CD4-positive, alpha-beta T cell treated with Interleukin-10 for 1 hour (primary cell): ENCODE measurements at places on chromosomes 13 and 19.

DNA sequence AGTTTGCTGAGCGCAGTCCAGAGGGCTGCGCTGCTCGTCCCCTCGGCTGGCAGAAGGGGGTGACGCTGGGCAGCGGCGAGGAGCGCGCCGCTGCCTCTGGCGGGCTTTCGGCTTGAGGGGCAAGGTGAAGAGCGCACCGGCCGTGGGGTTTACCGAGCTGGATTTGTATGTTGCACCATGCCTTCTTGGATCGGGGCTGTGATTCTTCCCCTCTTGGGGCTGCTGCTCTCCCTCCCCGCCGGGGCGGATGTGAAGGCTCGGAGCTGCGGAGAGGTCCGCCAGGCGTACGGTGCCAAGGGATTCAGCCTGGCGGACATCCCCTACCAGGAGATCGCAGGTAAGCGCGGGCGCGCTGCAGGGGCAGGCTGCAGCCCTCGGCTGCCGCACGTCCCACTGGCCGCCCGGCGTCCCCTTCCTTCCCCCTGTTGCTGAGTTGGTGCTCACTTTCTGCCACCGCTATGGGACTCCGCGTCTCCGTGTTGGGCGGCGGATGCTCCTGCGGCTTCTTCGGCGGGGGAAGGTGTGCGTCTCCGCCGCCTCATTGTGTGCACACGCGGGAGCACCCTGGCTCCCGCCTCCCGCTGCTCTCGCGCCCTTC, 772 bp downstream of the GPC6 start:
- DNase-seq = no peak

- no peak for DNase-seq
Observed at GRCh38 chr19:32231691-32232090, 113.7 kb upstream of the ZNF507 start.

DNA sequence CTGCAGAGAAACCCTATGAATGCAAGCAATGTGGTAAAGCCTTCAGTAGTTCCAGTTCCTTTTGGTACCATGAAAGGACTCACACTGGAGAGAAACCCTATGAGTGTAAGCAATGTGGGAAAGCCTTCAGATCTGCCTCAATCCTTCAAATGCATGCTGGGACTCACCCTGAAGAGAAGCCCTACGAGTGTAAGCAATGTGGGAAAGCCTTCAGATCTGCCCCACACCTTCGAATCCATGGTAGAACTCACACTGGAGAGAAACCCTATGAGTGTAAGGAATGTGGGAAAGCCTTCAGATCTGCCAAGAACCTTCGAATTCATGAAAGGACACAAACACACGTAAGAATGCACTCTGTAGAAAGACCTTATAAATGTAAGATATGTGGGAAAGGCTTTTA, 14.7 kb downstream of the ZNF763 start:
- DNase-seq = no peak

- DNase-seq = no peak
Observed at GRCh38 chr19:7830272-7830771, 304 bp downstream of the EVI5L start.

DNA sequence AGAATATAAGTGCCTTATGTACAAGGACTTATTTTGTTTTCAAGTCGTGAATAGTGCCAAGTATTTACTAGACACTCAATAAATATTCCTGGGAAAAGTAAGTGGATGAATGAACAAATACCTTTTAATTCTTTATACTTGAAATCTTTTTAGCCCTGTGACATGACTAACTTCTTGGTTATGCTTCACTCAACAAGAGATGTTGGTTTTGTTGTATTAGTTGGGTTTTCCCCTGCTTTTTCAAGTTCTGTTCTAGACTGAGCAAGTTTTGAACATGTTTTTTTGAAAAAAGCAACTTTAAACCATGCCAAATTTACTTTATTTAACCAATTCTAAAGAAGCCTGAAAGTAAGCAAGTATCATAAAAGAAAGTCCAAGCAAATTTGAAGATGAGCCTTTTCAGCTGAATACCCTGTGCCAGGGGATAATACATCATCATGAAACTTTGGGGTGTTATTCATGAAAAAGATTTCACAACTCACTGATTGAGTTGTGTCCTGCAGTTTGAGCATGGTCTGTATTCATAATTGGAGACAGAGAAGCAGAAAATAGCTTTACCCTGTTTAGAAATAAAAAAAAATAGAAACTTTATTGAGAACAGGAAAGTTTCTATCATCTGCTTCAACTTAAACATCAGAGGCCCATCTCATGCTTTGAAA, 11.1 kb downstream of the LMO7 start:
- DNase-seq = no peak

- no peak for DNase-seq
Observed at GRCh38 chr13:25803641-25804040, 248.2 kb downstream of the SHISA2 start.
